SJCRH30 (cell line): ENCODE measurements at places on chromosomes 1 and 21. TPM values are rescaled to one million over a fixed set of nuclear protein-coding genes. Genes with fewer than 3 reads are reported as not detected.

The LRRC3 gene
- not detected in 2 replicates for total RNA-seq

The CA6 gene
- not detected in 2 replicates for total RNA-seq

The RPTN gene
- total RNA-seq, result not detected in 2 replicates

DNA sequence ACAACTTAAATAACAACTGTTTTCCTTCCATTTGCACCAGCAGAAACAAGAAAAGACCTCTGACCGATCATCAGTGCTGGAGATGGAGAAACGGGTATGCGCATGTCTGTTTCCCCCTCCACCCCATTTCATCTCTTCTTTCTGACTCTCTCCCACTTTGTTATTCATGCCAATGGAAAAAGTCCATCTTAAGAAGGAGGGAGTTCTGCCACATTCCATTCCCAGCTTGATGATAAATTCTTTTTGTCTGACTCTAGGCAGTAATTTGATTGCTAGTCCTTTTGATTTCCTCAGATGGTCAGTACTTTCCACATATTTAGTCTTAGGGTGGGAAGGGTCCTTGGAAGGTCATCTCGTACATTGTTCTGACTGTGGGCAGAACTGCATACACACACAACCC, 142.5 kb downstream of the SYT2 start:
- no peak for DNase-seq

DNA sequence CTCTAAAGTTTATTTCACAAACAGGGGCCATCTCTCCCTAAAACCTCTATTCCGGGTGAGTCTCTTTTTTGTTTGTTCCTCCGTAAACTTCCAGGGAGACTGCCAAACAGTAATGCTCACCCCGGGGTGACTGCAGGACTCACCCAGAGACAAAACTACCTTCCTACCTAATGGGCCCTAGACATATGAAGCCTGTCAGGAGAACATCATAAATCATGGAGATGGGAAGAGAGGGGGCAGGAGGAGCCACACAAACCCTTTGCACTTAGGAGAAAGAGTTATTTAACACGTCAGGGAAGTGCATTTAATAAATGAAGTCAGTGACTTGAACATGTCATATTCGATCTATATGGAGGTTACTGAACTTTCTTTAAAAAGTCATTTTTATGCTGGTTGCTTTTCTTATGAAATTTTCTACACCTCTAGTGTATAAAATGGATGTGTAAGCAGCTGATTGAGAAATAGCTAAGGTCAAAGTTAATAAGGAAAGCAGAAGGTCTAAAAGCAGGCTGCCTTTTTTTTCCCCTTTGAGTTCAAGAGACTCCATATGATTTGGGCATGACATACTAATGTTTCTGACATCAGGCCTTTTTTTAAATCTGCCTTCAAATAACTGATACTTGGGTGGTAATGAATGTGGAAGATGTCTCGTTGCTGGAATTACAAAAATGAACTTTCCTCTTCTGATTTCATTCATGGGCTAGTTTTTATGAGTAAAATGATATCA, 286.9 kb upstream of the USP25 start:
- DNase-seq, result no peak

DNA sequence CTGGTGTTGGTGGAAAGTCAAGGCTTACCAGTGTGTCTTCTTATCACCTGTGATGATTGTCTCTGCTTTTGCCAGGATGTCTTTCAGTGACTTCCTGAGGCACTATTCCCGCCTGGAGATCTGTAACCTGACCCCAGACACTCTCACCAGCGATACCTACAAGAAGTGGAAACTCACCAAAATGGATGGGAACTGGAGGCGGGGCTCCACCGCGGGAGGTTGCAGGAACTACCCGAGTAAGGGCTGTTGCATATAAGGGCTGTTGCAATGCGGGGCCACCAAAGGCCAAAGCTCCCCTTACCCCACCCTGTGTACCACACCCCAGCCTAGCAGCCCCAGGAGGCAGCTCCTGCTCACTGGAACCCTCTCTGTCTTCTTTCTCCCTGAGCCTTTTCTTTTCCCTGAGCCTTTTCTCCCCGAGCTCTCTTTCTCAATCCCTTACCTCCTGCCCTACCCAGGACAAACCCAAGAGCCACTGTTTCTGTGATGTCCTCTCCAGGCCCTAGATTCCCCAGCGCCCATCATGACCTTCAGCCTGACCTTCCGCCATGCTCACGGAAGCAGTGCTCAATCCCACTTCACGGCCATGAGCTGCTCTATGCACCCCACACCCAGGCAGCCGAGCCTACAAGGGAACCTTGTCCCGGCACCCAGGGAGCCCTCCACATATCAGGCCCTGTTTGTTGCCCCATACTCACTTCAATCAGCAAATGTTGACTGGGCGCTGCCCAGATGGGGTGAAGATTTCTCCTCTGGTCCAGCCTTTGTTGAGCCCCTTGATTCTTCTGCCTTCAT, 40.6 kb downstream of the CAPN2 start:
- no peak for DNase-seq

- DNase-seq, result no peak
These were observed 2.2 kb upstream of the KRTAP10-6 start for GRCh38 chr21:44594406-44594916.
